ENCODE measurements at places on chromosomes 11 and 22.
A peak's percentile ranks its signal among the peaks of the same experiment; 100 is the strongest.

DNA sequence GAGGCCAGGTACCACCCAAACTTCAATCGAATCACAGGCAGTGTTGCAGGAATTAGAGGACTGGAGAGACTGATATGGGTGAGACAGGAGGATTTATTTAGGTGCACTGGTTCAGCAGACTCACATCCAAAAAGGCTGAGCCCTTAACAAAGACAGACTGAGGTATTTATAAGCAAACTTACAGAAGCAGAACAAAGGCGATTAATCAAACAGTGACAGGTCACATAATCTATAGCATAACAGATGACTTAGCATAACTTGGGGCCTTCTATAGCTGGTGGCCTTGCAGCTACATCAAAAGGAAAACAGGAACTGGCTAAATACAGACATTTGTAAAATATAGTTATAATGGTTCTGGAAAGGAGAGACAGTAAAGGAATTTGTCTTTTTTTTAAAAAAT lies 2.1 kb downstream of the APOBEC3B start:
- no peak for DNase-seq

DNA sequence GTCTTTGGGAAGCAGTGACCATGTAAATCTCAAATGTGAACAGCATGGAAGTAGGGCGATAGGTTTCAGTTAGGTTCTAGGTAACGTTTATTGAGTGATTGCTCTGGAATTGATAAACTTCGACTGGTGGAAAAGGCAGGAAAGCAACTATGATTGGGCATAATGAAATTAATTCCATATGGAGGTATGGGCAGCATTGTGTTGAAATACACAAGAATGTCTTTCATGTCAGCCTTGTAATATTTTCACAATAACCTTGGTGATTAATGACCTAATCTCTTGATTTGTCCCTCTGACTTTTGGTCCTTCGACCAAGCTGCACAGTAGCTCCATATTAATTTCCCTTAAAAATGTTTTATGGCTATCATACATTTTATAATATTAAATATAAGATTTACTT lies 2.8 kb downstream of the CEP57 start:
- DNase-seq: no peak

DNA sequence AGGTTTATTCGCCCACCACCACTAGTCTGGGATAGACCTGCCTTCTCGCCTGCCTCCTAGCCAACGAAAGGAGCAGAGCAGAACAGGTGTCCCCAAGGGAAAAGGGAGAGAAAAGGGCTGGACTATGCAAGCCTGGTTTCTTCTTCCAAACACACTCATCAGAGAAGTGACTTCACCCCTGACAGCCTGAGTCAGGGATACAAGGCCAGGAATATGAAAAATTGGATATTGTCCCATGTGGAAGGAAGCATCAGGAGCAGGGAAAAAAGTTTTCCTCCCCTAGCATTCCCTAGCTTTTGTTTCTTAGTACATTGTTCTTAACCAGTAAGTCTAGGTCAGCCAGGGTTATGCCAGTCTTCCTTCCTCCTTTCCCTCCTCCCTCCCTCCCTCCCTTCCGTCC lies 56.9 kb upstream of the TNRC6B start:
- DNase-seq: no peak

GRCh38 chr11:72685560-72686480 lies 11.6 kb upstream of the PDE2A start:
- DNase-seq: no peak

GRCh38 chr11:73496134-73496533 lies 101.8 kb downstream of the FAM168A start:
- DNase-seq: no peak

GRCh38 chr22:38718414-38718813 lies 12.7 kb downstream of the GTPBP1 start:
- DNase-seq: peak; percentile 65

DNA sequence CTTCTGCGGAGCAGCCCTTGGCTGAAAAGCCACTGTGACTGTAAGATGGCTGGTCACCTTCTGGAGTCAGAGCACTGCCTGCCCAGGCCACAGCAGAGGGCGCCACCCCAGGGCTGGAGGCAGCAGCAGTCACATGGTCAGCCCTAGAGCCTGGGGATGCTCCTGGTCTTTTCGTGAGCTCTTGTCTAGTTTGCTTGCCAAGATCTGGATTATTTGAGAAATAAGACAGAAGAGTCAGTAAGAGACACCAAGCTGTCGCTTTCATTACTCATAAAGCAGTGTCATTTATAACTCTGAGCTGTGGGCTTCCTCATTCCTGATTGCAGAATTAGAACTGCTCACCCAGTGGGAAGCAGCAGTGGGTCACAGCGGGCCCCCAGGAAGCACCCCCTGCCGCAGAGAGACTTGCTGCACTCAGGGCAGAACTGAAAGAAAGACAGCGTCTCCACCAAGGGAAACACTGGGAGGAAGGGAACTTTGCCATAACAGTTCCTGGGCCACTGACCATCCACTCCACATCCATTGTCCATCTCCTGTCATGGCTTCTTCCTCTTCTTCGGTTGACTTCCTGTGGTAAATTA lies 56.7 kb downstream of the PPP6R2 start:
- no peak for DNase-seq

DNA sequence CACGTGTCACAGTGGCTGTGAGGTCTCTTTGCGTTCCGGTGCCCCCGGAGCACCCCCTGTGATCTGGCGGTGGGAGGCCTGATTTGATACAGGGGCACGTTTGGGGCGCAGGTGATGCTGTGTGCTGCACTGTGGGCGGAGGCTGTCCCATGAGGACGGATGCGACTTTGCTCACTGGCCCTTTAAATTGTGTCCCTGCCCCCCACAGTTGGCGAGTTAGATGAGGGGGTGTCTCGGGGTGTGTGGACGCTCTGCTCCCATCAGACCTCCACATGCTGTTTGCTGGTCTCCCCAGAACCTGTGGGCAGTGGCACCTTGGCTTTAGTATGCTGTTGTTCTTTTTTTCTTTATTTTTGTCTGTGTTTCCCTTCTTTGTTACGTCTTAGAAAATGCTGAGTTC lies 5.2 kb downstream of the ZBED4 start:
- DNase-seq: no peak

DNA sequence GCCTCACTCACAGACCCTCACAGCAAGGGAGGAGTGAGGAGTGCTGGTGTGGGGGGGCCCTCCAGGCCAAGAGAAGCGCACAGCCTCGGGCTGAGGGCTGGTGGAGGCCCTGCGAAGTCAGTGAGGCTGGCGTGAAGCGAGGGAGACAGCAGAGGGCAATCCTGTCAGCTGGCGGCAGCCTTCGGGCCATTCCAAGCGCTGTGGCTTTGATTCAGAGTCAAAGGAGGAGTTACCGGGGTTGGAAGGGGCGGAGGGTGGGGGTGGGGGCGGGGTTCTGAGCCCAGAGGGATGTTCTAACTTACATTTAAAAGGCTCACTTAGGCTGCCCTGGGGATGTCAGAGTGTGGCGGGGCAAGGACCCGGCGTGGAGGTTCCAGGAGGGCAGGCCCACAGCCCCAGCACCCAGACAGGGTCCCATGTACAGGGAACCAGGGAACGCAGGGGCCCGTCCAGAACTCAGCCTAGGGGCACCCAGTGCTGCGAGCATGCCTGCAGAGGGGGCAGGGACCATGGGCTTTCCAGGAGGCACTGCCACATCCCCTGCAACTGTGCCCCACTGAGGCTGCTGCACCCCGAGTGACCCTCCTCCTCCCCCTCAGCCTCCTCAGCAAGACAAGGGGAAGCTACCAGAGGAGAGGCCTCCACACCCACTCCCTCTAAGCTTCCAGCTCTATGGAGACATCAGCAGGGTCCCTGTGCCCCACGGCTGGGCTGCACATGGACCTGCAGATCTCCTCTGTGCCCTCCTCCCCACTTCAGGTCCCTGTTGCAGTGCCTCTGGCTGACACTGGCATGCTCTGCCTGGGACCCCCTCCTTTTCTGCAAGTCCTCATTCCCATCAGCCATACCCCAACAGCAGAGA lies 39.7 kb upstream of the TTLL12 start:
- DNase-seq: peak; percentile 5

- peak; percentile 79 for DNase-seq
Observed at GRCh38 chr22:36332623-36333332, 55.0 kb downstream of the MYH9 start.

DNA sequence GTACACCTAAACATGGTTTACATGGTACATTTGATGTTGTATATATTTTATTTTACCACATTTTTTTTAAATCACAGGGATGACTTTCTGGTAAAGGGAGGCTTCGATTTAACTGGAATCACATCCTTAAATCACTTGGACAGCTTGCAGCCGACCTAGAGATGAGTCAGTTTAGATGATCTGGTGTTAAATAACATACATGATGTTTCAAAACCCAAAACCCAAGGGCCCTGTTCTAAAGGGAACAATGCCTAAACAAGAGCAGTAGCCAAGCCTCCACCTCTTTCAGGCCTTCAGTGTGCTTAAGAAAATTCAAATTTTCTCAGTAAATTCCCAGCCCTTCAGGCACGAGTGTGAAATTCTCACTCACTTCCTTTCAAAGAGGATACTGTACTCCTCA lies 108.8 kb downstream of the WT1 start:
- no peak for DNase-seq

GRCh38 chr11:108246308-108246707 lies 23.4 kb downstream of the ATM start:
- no peak for DNase-seq

GRCh38 chr11:36774603-36775002 lies 176.6 kb upstream of the RAG2 start:
- no peak for DNase-seq

- DNase-seq: peak; percentile 36
Observed at GRCh38 chr11:96567176-96567575, 177.4 kb downstream of the JRKL start.

GRCh38 chr22:21038405-21038804 lies 6.0 kb upstream of the SLC7A4 start:
- peak; percentile 23 for DNase-seq

DNA sequence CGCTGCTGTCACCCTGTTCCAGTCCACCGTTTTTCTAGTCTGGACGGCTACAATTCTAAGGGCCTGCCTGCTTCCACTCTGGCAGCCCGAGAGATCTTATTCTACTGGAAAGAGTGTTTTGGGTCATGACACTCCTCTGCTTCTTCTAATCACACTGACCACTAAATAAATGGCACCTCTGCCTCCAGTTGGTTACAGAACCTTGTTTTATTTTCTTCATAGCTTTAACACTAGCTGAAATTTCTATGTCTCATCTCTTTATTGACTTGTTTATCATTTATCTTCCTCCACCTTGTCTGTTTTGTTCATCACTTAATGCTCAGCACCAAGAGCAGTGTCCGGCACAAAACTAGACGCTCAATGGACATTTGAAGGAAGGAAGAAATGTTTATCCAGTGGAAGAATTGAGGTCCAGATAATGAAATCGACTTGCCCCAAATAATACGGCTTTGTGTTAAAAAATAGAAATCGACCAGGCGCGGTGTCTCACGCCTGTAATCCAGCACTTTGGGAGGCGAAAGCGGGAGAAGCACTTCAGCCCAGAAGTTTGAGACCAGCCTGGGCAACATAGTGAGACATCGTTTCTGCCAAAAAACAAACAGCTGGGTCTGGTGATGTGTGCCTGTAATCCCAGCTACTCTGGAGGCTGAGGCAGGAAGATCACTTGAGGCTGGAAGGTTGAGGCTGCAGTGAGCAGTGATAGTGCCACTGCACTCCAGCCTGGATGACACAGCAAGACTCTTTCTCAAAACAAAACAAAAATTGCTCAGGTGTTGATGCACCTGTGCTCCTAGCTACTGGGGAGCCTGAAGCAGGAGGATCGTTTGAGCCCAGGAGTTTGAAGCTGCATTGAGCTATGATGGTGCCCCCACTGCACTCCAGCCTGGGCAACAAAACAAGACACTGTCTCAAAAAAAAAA lies 693 bp upstream of the PRR14L start:
- no peak for DNase-seq

GRCh38 chr11:75275581-75275980 lies 35.0 kb downstream of the TPBGL start:
- no peak for DNase-seq

GRCh38 chr11:125399945-125400344 lies 96.1 kb downstream of the FEZ1 start:
- no peak for DNase-seq

DNA sequence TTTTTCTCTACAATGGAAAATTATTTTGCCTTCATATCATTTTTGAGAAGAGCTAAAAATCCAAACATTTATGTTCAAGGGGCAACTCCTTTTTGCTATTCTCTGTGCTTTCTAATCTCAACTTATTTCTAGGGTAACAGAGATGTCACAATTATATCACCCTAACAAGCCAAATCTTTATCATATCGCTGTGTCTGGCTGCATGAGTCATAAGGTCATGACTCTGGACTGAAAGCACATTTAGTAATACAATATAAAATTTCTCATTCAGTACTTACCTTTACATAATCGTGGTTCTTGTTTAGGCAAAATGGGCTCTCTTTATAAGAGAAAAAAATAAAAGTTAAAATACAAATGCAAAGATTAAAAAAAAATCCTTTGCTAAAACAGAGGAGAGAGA lies 326.0 kb downstream of the CASP12 start:
- no peak for DNase-seq

GRCh38 chr11:129739339-129739738 lies 76.3 kb upstream of the TMEM45B start:
- DNase-seq: no peak

GRCh38 chr11:65571940-65572339 lies 398 bp upstream of the FAM89B start:
- peak; percentile 54 for DNase-seq

- DNase-seq: no peak
Observed at GRCh38 chr11:127037596-127037995, 37.0 kb upstream of the KIRREL3 start.

GRCh38 chr22:46553189-46553588 lies 15.8 kb upstream of the CELSR1 start:
- DNase-seq: no peak

GRCh38 chr22:50674606-50675552 lies 2.3 kb downstream of the SHANK3 start:
- no peak for DNase-seq

DNA sequence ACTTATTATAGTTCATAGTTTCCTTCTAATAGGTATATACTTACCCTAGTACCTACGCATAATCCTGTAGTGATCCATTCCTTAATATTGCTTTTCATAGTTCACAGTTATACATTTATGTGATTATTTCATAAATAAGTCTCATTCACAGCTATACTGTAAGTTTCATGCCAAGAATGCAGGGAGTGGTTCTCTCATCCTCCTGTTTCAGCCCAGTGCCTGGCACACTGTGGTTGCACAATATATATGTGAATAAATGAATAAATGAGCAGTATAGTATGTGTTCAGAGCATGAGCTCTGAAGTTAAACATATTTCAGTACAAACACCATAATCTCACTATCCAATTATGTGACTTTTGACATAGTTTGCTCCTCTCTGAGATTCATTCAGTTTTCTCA lies 115.8 kb downstream of the MAML2 start:
- no peak for DNase-seq

- no peak for DNase-seq
Observed at GRCh38 chr11:93530468-93530826, 12.7 kb downstream of the SMCO4 start.

- DNase-seq: peak; percentile 71
Observed at GRCh38 chr11:79437278-79437980, 3.4 kb downstream of the TENM4 start.

DNA sequence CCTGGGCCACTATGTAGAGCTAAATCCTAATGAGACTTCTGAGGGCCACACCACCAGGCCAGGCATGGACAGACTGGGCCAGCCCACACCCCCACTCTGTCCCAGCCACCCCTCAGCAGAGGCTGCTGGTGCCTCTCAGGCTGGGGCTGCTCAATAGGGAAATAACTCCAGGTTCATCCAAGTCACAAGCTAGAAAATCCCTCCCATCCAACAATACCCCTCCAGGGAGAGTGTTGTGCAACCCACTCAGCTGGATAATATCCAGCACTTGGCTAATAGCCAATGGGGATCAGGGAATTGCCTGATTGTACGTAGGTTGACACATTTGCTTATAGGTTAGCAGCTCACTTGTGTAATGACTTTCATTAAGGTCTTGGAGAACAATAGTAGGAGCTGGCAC lies 64.1 kb upstream of the WNT11 start:
- no peak for DNase-seq
